ENCODE measurements at places on chromosomes 4 and X.

DNA sequence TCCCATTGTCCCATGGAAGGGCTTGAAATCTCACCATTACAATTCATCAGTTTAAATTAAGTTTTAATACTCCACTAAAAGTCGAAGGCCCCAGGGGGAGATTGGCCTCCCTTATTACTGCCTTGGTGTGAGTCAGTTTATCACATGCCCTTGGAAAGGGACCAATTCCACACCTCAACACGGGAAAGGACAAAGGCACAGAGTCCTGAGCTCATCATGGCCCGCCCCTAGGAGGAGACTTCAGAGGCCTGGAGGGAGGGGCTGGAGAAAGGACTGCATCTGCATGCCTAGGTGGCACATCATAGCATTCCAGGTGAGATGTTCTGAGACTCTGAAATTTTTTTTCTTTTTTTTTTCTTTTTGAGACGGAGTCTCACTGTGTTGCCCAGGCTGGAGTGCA is 2.8 kb upstream of the SEL1L3 start:
- DNase-seq, result no peak

GRCh38 chrX:153334654-153335295 is 822 bp downstream of the ZNF275 start:
- no peak for DNase-seq

DNA sequence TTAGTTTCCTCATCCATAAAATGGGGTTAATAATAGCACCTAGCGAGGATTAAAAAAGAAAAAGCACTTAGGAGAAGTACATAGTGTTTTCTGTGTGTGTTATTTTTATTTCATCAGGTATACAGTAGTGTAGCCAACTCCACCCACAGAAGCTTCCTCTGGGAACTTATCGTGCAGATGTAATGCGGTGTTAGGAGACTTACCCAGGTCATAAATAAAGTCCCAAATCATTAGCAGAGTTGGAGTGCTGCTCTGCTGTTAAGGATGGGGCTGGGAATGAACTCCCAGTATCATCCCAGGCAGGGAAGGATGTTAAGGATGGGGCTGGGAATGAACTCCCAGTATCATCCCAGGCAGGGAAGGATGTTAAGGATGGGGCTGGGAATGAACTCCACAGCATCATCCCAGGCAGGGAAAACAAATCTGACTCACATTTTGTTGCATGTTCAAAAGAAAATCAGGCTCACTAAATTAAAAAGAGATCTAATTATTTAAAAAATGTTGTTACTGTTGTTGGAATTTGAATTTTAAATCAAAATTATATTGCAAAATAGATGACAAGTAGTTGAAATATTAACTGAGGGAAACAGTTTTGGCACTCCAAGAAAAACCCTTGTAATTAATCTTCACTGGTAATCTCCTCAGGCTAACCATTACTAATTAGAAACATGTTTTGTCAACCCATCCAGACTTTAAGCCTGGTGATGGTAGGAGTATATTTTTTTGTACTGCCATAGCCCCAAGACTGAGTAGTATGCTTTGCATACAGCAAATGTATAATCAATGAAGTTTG is 10.2 kb upstream of the SFRP2 start:
- DNase-seq, result no peak

GRCh38 chr4:161991811-161992210 is 172.0 kb downstream of the FSTL5 start:
- DNase-seq, result no peak

- DNase-seq, result no peak
Measured at GRCh38 chrX:152575331-152575730, 62.4 kb upstream of the GABRQ start.

- no peak for DNase-seq
Measured at GRCh38 chrX:72268597-72269365, 8.3 kb downstream of the RPS4X start.

DNA sequence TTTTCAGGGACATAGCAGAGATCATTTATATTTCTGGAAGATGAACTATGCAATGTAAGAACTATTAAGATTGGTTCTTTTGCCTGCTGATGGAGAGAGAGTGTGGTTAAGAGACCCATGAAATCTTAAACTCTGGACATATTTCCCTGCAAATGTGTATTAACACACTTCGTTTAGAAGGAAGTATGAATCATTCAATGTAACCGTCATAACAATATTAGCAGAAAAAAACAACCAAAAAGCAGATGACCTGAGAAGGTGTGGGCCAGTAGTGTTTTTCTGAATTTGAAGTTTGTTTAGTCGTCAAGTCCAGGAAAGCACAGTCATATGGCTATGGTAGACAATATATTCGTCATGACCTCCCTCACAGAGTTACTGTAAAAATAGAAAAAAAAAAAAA is 2.5 kb upstream of the TMPRSS11D start:
- DNase-seq, result no peak

DNA sequence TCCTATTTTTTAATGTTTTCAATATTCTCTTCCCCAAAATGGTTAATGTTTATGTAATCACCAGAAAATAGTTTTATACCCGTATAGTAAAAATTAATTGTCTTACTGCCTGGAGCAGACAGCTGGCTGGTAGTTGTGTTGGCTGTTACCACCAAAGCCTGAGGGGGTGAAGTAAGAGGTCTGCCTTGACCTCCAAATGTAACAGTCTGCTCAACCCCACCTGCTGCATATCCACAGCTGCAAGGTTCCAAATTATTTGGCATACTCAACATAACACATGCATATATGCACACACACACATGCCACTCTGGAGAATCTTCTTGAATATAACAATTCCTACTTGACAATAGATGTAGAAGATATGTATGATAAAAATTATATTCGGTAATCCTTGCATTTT is 624.3 kb downstream of the ADGRL3 start:
- DNase-seq, result no peak

- DNase-seq, result no peak
Measured at GRCh38 chrX:39682778-39683177, 415.0 kb downstream of the BCOR start.

- DNase-seq, result no peak
Measured at GRCh38 chr4:42547805-42548204, 109.1 kb downstream of the ATP8A1 start.

GRCh38 chr4:80694171-80694570 is 336.3 kb upstream of the BMP3 start:
- DNase-seq, result no peak

DNA sequence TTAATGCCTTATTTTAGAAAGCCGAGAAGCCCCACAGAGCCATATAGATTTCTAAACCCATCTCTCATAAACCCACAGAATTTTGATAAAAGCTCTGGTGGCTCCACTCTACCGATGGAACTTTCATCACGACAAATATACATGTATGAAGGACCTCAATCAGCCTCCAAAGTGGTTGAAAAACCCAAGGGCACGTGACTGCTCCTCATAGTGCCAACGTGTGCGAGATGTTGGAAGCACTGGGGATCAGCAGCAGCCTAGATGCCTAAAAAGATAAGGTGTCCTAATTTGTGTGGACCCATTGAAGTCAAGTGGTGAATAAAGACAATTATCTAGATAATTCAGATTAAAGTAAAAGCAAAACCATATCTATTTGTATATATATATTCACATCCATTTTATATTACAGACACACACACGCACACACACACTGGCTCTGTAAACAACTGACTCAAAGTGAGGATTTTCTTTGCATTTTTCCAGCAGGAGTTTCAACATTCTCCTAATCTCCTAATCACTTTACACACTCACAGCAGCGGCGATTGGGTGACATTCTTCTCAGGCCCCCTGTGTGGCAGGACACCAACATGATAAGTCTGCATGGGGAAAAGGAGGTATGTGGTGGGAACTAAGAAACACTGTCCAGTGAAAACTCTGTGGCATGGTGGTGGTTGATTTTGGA is 2.8 kb upstream of the PITX2 start:
- no peak for DNase-seq

- DNase-seq, result no peak
Measured at GRCh38 chr4:148366251-148366650, 76.0 kb downstream of the NR3C2 start.

- DNase-seq, result no peak
Measured at GRCh38 chrX:123424546-123424945, 240.5 kb downstream of the GRIA3 start.

DNA sequence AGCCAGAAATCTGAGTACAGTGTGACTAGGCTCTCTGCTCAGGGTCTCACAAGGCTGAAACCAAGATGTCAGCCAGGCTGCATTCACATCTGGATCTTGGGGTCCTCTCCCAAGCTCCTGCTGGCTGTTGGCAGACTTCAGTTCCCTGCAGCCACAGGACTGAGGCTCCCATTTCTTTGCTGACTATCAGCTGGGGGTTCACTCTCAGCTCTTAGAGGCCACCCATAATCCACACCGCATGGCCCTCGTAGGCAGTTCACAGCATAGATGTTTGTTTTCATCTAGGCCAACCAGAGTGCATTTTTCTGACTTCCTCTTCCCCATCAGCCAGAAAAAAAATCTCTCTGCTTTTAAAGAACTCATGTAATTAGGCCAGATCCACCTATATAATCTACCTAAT is 8.2 kb upstream of the WDR44 start:
- DNase-seq, result no peak

DNA sequence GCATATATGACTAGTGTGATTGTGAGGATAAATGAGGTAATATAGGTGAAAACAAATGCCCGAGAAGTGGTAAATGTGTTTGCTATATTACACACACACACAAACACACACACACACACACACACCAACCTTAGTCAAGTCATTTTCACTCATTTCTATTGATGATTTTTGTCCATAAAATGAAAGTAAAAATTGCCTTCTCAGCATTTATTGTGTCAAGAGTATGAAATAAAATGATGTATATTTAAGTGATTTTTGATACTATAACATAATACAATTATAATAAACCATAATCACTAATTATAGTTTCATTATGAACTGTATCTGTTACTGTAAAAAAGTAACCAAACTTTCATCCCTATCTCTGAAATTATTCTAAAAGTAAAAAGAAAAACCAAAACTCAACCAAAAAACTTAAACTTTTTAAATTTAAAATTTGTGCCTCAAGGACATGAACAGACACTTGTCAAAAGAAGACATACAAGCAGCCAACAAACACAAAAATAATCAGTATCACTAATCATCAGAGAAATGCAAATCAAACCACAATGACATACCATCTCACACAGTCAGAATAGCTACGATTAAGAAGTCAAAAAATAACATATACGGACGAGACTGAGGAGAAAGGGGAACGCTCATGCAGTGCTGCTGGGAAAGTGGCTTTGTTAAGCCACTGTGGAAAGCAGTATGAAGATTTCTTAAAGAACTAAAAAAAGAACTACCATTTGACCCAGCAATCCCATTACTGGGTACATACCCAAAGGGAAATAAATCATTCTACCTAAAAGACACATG is 601.0 kb downstream of the TMA16 start:
- DNase-seq, result no peak

DNA sequence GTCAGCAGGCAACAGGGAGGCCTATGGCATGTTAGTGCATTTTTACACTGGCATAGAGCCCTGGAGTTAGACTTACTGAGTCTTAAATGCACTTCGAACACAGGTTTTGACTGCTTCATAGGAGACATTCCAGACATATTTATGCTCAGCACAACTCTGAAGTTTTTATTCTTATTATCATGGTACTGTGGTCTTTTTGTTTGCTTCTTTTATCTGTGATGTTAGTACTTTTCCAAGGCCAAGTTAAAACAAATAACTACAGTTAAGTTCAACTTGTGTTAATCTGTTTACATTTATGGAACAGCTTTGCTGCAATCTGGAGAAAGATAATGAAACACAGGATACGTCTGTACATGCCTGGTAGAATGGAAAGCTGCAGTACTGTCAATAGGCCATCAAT is 76.5 kb downstream of the COL4A5 start:
- no peak for DNase-seq

DNA sequence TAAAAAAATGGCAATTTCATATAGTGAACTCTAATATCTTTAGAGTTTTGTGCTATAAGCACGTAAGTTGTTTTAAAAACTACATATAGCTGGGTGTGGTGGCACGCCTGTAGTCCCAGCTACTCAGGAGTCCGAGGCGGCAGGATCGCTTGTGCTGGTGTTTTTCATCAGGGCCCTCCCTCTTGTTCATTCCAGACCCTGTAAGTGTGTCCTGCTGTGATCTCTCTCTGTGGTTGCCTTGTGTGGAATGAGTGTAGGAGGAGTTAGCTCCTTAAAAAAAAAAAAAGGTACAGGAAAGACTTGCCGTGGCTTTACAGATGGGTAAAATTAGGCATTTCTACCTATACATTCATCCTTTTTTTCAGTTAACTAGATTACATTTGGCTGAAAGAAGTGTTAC is 35.4 kb downstream of the RBBP7 start:
- no peak for DNase-seq

DNA sequence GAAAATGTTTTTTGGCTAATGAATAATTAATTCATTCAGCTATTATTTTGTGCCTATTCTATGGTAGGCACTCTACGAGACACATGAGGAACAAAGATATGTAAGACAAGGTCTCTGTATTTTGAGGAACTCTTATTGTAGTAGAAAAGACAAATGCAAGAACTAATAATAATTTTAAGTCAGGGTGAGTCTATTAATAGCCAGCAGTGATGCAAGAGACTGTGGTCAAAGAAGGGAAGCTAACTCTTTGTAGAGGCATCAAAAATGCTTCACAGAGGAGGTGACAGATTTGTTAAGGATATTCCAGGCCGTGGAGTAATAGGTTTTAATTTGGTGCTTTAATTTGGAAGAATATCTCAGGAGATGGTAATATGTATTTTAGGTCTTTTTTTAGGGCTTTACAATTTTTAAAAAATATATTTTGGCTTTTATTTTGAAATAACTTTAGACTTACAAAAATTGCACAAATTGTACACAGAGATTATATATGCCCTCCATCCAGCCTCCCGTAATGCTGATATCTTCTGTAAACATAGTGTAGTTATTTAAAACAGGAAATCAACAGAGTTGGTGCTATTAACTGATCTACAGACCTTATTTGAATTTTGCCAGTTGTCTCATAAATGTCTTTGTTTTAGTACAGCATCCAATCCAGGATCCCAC is 48.1 kb downstream of the DCLK2 start:
- no peak for DNase-seq

DNA sequence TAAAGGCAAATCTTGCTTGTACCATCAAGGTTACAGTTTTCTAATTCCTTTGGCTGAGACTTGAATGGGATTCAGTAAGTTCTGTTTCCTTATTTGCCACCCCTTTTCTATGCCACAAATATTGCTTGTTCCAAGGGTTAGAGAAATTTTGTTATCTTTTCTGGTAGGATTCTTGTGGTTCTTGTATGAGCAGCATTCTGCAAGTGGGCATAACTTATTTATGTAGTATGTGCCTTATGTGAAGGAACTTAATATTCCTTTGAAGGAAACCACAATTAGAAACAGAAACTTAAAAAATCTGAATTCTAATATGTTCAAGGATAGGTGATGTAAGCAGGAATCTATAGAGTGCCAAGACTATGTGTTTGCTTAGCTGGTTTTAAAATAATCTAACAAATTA is 53.1 kb upstream of the TSPAN5 start:
- no peak for DNase-seq

DNA sequence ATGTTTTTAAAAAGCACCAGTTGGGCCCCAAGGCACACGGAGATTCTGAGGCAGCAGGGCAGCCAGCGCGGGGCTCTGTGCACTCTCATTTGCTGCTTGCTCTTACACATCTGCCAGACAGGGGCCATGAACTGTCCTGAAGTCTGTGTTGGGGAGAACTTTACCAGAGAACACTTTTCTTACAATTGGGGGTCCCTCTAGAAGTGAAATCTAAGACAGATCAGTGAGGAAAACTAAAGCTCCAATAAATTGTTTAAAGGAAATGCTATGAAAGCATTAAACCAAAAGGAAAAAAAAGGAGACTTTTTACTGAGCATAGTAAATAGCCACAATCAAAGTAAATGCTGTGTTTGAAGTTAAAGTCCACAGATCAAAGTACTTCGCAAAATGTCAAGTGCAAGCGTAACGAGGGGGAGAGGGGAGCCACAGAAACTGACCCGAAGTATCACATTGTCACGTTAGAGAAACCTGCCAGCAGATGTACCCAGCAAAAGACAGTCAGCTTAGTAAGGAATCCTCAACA is 37.8 kb downstream of the SORBS2 start:
- no peak for DNase-seq

All from activated CD4-positive, alpha-beta T cell treated with anti-CD3 and anti-CD28 coated beads, Interleukin-2, amount 10 ng/mL, durations not matched to agents 7 days and 5 days (primary cell).